ENCODE measurements at places on chromosomes 12 and 14. TPM values are rescaled to one million over a fixed set of nuclear protein-coding genes. Genes with fewer than 3 reads are reported as not detected.
A peak's percentile ranks its signal among the peaks of the same experiment; 100 is the strongest.

The FAIM2 gene
- 0.30 TPM for total RNA-seq

The CNTN1 gene
- total RNA-seq = 3.1 TPM

The LAG3 gene
- total RNA-seq = 1.0 TPM

GRCh38 chr12:124270671-124271070 lies 24.2 kb upstream of the RFLNA start:
- no peak overlapping the region for H3K4me3 ChIP-seq
- no peaks in the 10 kb centered on the region for H3K4me1 ChIP-seq
- no peak overlapping the region for H3K27ac ChIP-seq
- H3K36me3 ChIP-seq = no peaks in the 10 kb centered on the region
- no peaks in the 10 kb centered on the region for H3K27me3 ChIP-seq
- DNase-seq = no peak

DNA sequence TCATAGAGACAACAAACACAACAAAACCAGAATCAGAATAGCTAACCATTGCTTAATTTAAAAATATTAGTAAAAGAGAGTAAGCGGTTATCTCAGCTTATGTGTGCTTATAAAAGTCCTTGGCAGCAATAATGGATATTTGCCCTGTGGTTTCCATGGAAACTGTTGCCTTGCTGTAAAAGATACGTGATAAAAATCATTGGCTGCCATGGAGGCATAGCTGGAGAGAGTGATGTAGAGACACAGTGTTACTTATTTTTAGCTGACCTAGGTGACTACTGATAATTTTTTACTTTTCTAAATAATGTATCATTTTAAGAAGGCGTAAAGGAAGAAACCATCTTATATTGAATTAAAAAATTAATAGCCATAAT lies 92.9 kb downstream of the ERC1 start:
- H3K27me3 ChIP-seq = no peaks in the 10 kb centered on the region
- H3K4me1 ChIP-seq = no peaks in the 10 kb centered on the region
- H3K27ac ChIP-seq = peak overlapping the region; percentile 42
- DNase-seq = no peak
- H3K4me3 ChIP-seq = no peak overlapping the region

GRCh38 chr12:28512876-28513275 lies 322.6 kb downstream of the CCDC91 start:
- H3K4me1 ChIP-seq = no peaks in the 10 kb centered on the region
- H3K27ac ChIP-seq = no peak overlapping the region
- H3K4me3 ChIP-seq = no peak overlapping the region
- DNase-seq = no peak

DNA sequence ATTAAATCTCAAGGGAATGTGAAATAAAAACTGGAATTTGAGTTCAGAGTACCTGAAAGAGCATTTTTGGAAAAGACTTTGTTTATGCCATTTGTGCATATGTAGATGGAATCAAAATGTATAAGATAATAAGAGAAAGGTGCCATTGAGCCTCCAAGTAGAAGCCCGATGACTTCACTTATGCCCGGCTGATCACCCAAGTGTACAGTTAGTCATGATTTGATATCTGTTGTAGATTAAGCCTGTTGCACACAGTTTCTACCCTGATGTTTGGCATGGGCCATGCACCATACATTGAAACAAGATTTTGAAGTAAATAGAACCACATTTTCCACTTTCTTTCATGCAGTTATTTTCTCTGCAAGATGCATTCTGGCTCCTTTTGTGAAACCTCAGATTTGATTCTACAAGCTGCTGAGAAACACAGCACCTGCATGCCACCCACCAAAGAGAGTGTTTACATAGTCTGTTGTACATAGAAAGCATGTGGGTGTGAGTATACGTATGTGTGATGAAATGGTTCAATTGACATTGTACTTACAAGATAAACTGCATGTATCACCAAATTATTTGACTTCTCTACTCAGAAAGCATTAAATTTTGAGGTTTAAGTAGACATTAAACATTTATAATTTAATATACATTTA lies 772.5 kb downstream of the DIO2 start:
- H3K36me3 ChIP-seq = no peaks in the 10 kb centered on the region
- no peak overlapping the region for H3K27ac ChIP-seq
- H3K4me1 ChIP-seq = no peaks in the 10 kb centered on the region
- H3K4me3 ChIP-seq = no peak overlapping the region
- no peak for DNase-seq
- H3K27me3 ChIP-seq = no peaks in the 10 kb centered on the region
